ENCODE measurements at places on chromosomes 5 and 9.

GRCh38 chr5:31530541-31531265, 1.2 kb downstream of the DROSHA start:
- peak; percentile 4 for DNase-seq

DNA sequence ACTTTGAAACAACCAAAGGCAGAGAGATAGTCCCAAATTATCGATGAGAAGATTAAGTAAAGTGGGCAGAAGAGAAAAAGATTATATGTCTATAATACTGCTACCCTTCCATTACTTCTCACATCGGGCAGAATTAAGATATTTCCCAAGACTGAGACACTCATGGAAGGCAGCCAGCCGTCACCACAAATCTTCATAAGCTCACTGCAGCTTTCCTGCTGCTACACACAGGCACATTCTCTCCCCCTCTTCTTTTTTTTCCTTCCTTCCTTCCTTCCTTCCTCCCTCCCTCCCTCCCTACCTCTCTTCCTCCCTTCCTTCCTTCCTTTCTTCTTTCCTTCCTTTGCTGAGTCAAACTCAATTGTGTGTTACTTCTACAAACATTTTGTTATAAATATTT, 58.7 kb upstream of the SPATA31C2 start:
- peak; percentile 96 for DNase-seq

GRCh38 chr5:128949847-128950546, 15.3 kb upstream of the SLC27A6 start:
- DNase-seq = no peak

DNA sequence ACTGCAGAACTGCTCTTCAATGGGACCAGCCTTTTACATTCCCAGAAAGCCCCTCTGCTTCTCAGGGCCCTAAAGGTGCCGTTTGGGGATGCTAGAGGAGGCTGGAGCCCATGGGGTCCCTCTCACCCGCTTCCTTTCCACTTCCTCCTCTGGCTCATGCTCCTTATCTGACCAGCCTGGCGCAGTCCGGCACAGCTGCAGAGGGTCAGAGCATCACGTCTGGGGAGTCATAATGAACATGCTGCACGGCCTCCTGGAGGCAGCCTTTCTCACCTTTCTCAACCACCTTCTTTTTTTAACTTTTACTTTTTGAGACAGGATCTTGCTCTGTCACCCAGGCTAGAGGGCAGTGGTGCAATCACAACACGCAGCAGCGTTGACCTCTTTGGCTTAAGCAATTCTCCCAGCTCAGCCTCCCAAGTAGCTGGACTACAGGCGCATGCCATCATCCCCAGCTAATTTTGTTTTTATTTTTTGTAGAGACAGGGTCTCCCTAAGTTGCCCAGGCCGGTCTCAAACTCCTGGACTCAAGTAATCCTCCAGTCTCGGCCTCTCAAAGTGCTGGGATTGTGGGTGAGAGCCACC, 15.1 kb upstream of the TCF7 start:
- no peak for DNase-seq

DNA sequence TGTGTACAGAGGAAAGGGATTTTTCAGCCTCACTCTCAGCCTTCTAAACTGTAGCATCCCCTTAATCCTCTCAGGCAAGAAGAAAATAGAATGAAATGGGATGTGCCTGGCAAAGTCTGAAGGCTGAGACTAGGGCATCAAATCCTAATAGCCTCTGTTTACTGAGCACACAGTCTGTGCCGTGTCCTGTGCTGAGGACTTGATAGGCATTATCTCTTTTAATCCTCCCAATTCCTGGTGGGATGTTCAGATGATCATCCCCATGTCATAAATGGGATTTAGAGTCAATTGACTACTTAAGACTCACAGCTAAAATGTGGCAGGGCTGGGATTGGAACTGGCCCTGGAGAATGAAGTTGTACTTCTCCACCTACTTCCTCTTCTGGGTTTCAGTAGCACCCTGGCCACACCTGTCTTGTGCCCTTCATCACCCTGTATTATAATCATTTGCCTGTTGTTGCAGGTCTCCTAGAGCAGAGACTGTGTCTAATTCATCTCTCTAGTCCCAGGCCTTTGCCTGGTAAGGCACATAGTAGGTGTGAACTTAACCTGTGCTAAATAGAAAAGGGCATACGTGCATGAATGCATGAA, 81.0 kb downstream of the WWC1 start:
- DNase-seq = no peak

- DNase-seq = no peak
Observed at GRCh38 chr9:19336166-19336565, 43.9 kb downstream of the RPS6 start.

DNA sequence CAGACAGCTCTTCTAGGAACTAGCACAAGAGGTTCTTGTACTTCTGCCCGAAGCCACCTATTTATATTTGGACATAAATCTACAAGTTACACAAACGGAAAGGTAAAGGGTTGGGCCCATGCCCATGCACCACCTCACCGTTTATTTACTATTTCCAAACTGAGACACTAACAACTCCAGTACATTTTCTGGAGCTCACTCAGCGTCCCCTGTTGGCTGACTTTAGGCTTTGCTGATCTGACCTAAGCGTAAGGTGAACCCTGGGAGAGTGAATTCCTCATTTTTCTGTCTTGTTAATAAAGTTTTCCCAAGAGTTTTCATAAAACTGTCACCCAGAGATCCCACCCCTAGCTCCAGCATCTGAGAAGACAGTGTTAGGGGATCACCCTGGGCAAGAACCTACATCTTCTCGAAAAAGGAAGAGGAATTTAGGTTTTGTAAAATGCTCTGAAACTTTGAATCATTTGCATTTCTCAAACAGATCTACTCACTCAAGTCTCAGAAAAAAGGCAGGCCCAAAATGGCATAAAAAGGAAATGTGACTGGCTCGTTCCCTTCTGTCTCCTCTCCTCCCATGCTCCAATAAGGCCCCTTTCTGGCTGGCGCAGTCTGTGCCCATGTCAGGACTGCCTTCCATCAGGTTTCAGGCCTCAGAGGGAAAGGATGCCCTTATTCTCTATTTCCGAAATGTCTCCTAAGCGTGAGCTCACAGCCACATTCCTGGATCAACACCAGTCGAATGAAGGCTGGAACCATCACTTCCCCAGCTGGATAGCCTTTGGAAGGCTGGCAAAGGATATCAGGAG, 201.3 kb downstream of the FANCC start:
- DNase-seq = no peak

- DNase-seq = no peak
Observed at GRCh38 chr9:101421653-101422065, 13.9 kb downstream of the ALDOB start.

GRCh38 chr9:89448381-89448780, 49.5 kb downstream of the SEMA4D start:
- DNase-seq = no peak

DNA sequence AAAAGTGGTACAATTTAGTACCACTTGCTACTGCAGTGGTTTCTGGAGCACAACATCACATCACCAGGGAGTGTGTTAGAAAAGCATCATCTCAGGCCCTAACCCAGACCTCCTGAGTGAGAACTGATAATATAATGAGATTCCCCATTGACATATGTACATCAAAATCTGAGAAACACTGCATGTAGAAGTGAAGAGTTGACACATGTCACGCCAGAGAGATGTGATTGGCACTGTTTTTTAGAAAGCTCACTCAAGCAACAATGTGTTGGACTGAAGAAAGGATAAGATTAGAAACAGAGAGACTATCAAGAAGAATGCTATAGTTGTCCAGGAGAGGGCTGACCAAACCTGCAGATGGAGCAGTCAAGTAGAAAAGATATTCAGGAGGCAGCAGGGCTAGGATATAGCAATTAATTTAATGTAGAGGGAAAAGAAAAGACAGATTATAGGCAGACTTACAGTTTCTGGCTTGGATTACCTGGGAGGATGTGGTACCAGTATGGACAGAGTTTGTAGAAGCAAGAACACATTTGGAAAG, 324.4 kb upstream of the ADAMTSL1 start:
- DNase-seq = no peak

DNA sequence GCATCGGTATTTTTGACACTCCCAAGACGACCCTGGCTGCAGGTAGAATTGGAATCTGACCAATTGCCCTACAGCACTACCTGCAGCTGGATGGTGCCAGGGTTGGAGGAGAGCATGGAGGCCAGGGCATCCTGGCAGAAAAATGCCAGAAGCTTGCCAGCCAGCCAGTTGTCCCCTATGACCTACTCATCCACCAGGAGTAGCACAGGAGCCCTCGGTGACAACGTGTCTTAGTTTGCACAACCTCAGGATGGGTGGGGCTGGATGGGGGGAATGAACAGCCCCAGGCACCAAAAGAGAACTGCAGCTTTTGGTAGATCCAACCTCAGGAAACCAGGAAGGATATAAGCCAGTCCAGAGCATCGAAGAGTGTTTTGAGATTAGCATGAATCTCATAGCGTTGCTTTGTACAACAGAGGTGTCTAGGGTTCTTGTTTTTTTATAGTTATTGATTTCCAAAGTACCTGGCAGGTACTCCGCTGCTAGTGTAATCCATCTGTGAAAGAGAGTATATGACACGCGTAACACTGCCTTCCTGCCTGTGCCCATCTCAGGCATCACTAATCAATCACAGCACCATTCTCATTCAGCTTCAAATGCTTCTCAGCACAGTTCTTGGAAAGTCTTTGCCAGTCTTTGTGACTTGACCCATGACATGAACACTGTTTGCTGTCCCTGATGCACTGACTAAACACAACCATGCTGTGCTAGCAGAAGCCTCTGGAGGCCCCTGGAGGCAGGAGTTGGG, 36.7 kb upstream of the ASS1 start:
- no peak for DNase-seq

- peak; percentile 39 for DNase-seq
Observed at GRCh38 chr5:168822745-168823281, 243.6 kb upstream of the PANK3 start.

- DNase-seq = no peak
Observed at GRCh38 chr5:125214080-125214479, 467.6 kb upstream of the ZNF608 start.

DNA sequence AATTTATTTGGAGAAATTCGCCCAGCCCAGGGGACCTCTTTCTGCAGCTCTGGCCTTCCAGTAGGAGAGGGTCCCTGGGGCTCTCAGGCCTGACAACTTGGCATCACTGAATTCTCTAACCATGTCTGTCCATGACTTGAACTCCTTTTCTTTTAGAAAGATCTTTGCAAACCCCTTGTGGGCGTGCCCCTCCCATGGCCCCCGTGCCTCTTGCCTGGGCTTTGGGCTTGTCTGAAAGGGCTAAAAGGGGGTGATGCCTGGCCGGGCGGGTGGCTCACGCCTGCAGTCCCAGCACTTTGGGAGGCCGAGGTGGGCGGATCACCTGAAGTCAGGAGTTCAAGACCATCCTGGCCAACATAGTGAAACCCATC, 3.2 kb upstream of the SQSTM1 start:
- DNase-seq = no peak

GRCh38 chr5:81353189-81353588, 40.7 kb downstream of the ACOT12 start:
- no peak for DNase-seq

- DNase-seq = no peak
Observed at GRCh38 chr5:73337586-73338255, 110.9 kb downstream of the FOXD1 start.

DNA sequence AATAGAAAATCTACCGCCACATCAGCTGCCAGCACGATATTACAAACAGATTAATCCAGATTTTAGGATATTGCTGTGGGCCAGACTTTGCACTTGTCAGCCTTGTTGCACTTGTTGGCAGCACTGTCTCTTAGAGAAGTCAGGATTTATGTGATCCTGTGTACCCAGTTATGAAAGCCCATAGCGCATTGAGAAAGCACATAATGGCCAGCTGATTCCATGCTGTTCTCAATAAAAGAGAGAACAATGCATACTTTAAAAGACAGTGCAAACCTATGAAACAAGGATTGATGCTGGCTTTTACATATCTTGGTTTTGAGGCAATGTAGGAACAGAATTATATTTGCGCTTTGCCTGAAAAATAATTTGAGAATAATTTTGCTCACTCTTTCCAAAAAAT, 140.8 kb downstream of the CEP120 start:
- DNase-seq = no peak

GRCh38 chr5:90294604-90295003, 115.0 kb downstream of the CETN3 start:
- DNase-seq = no peak

- no peak for DNase-seq
Observed at GRCh38 chr5:138402640-138403039, 36.2 kb upstream of the REEP2 start.

- no peak for DNase-seq
Observed at GRCh38 chr5:43338862-43339261, 25.6 kb upstream of the HMGCS1 start.

DNA sequence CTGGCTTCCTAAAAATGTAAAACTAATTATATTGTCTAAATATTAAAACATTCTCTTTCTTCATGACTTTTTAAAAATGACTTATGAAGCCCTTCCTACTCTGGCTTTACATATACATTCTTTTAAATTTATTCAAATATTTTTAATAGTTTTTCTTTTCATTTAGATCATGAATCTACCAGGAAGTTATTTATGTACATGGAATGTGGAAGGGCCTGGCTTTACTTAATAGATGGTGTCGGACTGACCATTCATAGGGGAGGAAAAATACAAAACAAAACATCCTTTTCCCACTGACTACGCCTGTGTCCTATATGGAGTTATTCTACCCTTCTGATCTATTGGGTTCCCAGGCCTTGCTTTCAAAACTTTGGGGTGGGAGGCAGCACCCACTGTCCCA, 129.8 kb downstream of the MACROH2A1 start:
- DNase-seq = no peak

DNA sequence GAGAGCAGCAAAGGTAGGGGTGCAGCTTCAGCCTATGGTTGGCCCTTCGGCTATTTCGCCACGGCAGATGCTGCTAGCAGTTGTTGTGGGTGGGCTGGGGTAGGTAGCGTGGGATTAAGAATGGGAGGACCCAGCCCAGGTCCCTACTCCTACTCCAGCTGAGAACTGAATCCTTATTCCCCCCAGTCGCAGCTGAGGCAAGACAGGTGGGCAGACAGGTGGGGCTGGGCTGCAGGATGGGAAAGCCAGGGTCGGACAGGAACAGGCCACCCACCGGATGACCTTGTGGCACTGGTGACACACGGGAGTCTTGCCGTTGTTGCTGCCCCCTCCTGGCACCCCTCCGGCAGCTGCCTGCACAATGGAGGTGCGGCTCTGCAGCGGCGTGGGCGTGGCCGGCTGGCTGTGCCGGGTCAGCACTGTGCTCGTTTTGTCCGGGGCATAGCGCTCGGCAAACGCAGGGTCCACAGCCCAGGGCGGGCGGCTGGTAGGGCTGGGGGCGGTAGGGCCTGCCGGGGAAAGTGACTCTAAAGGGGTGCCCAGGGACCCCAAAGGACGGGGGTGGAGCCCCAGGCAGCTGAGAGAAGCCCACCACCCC, 8.2 kb downstream of the PDLIM7 start:
- DNase-seq = no peak

DNA sequence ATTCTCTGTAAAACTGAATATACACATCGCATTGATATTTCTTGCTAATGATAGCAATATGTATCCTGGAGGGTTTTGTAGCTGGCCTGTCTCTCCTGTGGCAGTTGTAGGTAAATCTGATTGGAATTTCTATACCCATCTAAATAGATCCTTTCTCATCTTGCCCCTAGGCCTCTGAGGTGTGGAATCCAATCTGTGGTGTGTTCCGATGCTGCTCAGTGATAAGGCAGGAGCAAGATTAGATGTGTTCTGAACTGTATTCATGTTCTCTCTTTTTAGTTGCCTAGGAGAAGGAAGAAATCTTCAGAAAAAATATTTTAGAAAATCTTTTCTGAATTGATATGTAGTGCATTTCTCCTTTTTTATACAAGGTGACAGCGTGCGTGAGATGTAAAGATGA, 507.5 kb downstream of the NR2F1-AS1 start:
- no peak for DNase-seq
